ENCODE measurements at places on chromosomes 11 and 22.

DNA sequence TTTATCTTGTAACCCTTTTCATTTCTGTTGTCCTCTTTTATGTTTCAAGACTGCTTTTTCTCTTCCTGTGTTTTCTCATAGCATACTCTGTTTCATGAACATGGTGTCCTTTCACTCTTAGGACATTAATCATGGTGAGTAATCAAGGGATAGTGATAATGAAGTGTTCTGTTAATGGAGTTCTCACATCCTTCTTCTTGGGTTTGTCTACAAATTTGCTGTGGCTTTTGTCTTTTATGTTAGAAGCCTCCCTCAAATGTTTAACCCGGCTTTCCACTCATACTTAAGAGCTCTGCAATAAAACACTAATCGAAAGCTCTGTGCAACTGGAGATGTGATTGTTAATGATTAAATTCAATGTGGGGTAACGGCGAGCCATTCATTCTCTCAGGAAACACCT is 593.6 kb downstream of the NELL1 start:
- no peak for DNase-seq

DNA sequence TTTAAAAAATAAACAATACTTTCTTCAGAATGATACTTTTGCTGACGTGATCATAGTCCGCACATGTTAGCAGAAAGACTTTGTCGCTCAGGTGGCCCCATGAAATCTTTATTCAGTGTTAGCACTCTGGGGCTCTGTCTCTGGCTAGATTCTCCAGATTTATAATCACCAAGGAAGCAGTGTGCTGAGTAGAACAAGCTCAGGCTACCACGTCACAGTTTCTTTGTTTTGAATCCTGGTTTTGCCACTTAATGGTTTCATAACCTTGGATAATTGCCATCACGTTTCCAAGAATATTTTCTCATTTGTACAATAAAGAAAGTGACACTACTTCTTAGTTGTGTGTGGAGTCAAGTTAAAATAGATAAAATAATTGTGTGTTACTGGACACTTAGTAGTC is 3.9 kb upstream of the MUC15 start:
- DNase-seq, result no peak

DNA sequence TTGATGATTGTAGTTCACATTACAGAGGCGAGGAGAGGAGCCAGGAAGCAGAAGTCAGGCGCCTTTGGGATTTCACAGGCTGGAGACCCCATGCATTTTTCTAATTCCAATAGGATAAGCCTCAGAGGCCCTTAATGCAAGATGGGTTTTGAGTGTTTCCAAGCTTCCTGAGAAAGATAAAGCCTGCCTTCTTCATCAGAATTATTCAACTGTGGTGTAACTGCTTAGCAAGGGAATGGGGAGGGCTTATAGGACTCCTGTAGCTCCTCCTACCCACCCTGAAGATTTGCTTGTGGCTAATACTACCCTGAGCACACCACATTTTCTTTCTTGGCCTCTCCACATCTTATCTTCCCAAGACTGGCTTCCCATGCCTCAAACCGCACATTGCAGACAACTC is 151.1 kb upstream of the ISX start:
- DNase-seq, result no peak

DNA sequence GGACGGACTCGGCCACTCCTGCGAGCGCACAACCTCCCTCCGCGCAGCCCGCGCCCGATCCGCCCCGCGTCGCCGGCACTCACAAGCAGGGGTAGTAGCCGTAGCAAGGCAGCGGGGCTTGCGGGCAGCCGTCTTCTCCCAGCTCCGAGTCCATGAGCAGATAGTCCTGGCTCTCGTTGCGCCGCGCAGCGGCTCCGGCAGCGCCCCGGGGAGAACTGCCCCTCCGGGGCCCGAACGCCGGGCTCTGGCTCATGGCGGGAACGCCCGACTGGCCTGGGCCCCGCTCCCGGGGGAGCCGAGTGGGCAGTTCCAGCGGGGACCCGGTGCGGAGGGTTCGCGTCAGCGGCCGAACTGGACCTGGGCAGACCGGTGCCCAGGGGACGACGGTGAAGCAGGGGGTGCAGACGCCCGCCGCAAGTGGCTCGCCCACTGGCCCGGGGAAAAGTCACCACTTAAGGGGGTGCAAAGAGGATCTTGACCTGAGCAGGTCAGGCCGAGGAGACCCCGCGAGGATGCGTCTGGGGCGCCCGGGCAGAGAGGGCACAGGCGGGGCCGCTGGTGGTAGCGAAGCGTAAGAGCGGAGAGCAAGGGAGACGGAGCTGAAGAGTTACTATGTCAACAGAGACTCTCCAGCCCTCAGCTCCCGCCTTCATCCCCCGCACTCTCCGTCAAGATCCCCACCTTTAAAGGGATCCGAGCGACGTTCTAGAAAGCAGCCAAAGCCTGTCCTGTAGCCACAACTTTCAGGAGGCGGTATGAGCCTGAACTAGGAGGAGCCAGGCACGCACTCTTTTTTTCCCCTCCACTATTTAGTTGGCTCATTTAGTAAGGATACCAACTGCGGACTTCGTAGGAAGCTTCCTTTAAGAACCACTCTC is at the start of gene TRPC6:
Gene TRPC6, minus strand, starts transcription at position 757 of the 878 bp plus-strand sequence. Its CDS starts 504 bp downstream, at position 253.
- DNase-seq, result peak; percentile 89

DNA sequence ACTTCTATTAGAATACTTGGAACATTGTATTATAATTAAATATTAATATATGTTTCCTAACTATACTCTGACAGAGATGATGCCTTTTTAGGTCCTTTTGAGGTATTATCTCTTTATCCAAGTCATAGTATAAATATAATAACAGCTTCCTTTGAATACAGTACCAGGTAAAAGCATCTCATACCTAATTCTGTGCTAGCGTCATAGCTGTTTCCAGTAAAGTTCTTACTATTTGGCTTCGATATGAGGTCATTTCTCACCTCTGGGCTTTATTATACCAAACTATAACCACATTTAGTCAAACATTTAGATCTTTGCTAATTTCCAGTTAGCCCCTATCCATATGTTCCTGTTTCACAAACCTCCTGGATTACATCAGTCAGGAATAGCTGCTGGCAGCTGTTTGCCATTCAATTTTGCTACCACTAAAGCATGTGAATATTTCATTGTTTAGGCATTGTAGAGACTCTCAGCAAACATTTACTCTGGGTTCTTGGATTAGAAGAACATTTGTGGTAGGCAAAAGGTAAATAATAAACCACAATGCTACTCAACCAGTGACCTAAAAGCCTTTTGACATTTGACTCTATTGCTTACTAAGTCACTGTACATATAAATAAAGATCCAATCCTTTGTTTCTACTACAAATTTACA is 255.1 kb downstream of the TTC28 start:
- DNase-seq, result no peak

All from mesenteric fat pad (tissue), 1 donor.